Liver (tissue), 10 donors: ENCODE measurements at places on chromosomes 7 and 10. TPM values are rescaled to one million over a fixed set of nuclear protein-coding genes. Genes with fewer than 3 reads are reported as not detected.

DNA sequence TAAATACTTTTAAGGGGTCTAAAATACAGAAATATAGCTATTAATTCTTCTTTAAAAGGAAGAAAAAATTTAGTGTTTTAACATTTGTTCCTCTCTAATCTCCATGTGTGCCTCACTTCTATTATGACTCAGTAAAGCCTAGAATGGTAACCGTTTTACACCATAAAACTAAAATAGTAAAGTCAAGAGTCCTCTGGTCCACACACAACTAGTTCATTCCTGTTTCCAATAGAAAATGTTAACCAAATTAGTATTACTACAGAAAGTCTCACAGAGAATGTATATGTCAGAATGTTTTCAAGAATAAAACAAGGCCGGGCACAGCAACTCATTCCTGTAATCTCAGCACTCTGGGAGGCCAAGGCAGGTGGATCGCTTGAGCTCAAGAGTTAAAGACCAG, 55.8 kb downstream of the CNOT4 start:
- H3K4me3 ChIP-seq = no peak overlapping the region
- H3K27me3 ChIP-seq = no peaks in the 10 kb centered on the region
- DNase-seq = no peak
- H3K27ac ChIP-seq = no peak overlapping the region
- peaks cover 4% of the 10 kb centered on the region for H3K4me1 ChIP-seq

Gene ERVW-1
- total RNA-seq = not detected

DNA sequence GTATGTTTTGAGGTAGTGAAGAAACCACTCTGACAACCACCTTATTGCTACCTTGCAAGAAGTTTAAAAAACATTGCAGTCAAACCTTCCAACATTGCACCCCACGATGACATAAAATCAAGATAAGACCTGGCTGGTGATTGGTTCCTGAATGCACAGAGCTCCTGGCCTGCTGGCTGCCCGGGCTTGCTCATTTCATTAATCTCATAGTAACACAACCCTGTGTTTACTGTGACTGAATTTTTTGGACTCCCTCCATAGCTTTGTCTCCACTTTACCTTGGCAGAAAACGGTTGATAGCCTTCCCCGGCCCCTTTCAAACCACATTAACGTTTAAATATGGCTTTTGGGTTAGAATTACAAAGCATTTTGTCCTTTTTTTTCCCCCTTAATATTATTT, 27.5 kb downstream of the VWA2 start:
- DNase-seq = no peak
- no peak overlapping the region for H3K4me3 ChIP-seq
- no peaks in the 10 kb centered on the region for H3K27me3 ChIP-seq
- no peaks in the 10 kb centered on the region for H3K36me3 ChIP-seq
- H3K27ac ChIP-seq = no peak overlapping the region
- H3K4me1 ChIP-seq = no peaks in the 10 kb centered on the region

Gene WDR86
- 0.75 TPM for total RNA-seq
